ENCODE measurements at places on chromosomes 3 and 15. TPM values are rescaled to one million over a fixed set of nuclear protein-coding genes. Genes with fewer than 3 reads are reported as not detected.

- no peaks in the 10 kb centered on the region for H3K27me3 ChIP-seq
- H3K27ac ChIP-seq = peak overlapping the region; percentile 46
- H3K4me1 ChIP-seq = peaks cover 27% of the 10 kb centered on the region
- peak; percentile 98 for DNase-seq
- H3K4me3 ChIP-seq = no peak overlapping the region
Observed at GRCh38 chr15:69760890-69761568, 308.4 kb downstream of the RPLP1 start.

- H3K36me3 ChIP-seq = no peaks in the 10 kb centered on the region
- no peaks in the 10 kb centered on the region for H3K27me3 ChIP-seq
- H3K4me1 ChIP-seq = no peaks in the 10 kb centered on the region
- no peak for DNase-seq
Observed at GRCh38 chr15:29871401-29871800, 49.1 kb upstream of the TJP1 start.

DNA sequence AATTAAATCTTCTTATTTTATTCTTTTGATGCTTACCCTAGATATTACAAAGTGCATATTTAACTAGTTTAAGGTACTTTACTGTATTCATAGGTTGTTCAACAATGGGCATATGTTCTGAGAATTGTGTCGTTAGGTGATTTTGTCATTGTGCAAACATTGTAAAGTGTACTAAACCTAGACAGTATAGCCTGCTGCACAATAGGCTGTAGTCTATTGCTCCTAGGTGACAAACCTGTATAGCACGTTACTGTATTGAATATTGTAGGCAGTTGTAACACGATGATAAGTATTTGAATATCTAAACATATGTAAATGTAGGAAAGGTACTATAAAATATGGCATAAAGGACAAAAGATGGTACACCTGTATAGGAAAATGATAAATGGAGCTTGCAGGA lies 100.7 kb downstream of the CACNA2D3 start:
- no peaks in the 10 kb centered on the region for H3K4me1 ChIP-seq
- no peak overlapping the region for H3K4me3 ChIP-seq
- H3K36me3 ChIP-seq = no peaks in the 10 kb centered on the region
- no peaks in the 10 kb centered on the region for H3K27me3 ChIP-seq
- no peak overlapping the region for H3K27ac ChIP-seq

DNA sequence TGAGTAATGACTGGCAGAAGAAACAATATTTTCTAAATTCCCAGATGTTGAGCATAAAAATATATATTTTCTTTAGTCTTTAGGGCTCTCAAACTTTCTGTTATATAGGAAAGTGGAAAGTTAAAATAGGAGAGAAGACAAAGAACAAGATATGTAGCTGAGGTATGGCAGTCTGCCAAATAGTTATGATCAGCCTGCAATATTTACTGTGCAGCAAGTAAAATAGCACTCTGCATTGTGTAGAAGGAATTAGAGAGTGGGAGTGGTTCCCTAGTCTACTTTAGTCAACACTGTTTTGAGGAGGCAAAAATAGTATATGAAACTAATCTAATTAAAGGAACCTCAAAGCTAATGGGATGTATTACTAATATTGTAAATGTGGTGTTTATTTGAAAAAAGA lies 978.1 kb upstream of the ALCAM start:
- no peaks in the 10 kb centered on the region for H3K4me1 ChIP-seq
- no peaks in the 10 kb centered on the region for H3K36me3 ChIP-seq
- no peak overlapping the region for H3K4me3 ChIP-seq
- no peak overlapping the region for H3K27ac ChIP-seq
- no peaks in the 10 kb centered on the region for H3K27me3 ChIP-seq

GRCh38 chr15:65189102-65189740 lies 4.1 kb upstream of the CLPX start:
- no peaks in the 10 kb centered on the region for H3K36me3 ChIP-seq
- H3K27me3 ChIP-seq = no peaks in the 10 kb centered on the region
- no peaks in the 10 kb centered on the region for H3K4me1 ChIP-seq
- no peak overlapping the region for H3K27ac ChIP-seq
- H3K4me3 ChIP-seq = no peak overlapping the region
- peak; percentile 71 for DNase-seq

DNA sequence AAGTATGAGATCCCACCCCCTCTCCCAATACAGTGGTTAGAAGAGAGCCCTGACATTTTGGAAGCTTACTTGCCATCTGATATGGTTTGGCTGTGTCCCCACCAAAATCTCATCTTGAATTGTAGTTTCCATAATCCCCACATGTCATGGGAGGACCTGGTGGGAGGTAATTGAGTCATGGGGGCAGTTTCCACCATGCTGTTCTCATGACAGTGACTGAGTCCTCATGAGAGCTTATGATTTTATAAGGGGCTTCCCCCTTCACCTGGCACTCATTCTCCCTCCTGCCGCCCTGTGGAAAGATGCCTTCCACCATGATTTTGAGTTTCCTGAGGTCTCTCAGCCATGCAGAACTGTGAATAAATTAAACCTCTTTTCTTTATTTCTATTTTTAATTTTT lies 28.8 kb upstream of the HES1 start:
- DNase-seq = no peak
- H3K27ac ChIP-seq = no peak overlapping the region
- no peaks in the 10 kb centered on the region for H3K4me1 ChIP-seq
- H3K36me3 ChIP-seq = no peaks in the 10 kb centered on the region
- H3K4me3 ChIP-seq = no peak overlapping the region
- H3K27me3 ChIP-seq = peaks cover 46% of the 10 kb centered on the region

DNA sequence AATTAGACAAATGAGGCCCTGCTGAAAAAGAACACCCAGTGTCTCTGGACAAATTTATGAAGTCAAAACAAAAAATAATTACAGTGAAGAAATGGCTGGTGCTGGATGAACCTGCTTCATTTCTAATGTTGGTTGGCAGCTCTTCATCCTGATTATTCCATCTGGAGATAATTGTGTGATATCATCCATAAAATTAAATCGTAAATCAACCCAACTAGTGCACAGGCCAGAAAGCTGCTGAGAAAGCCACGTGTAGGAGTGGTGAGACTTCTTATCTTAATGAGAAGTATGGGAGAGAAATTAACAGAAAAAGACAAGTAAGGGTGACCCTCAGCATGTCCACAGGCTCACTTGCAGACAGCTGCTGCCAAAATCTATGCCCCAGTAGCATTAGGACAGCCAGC lies 465.2 kb upstream of the TGFBR2 start:
- H3K4me3 ChIP-seq = no peak overlapping the region
- H3K36me3 ChIP-seq = no peaks in the 10 kb centered on the region
- H3K27me3 ChIP-seq = no peaks in the 10 kb centered on the region
- DNase-seq = no peak

DNA sequence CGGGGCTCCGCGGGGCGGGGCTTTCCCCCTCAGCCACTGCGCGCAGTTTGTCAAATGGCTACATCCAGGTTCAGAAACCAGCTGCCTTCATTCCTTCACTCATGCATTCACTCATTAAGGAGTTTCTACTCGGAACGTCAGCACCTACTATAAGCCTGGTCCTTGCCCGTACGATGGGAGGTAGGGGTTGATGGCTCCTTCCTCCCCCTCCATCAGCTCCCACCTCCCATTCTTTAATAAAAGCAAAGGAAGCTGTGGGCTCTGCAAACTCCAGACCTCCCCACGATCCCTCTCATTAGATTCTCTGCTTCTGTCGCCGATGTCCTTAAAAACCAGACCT lies 267 bp upstream of the CFAP92 start:
- H3K27ac ChIP-seq = no peak overlapping the region
- H3K4me3 ChIP-seq = peak overlapping the region; percentile 56
- no peak for DNase-seq
- peaks cover 50% of the 10 kb centered on the region for H3K27me3 ChIP-seq
- H3K4me1 ChIP-seq = no peaks in the 10 kb centered on the region
- no peaks in the 10 kb centered on the region for H3K36me3 ChIP-seq

- peak overlapping the region; percentile 81 for H3K4me3 ChIP-seq
- no peak overlapping the region for H3K27ac ChIP-seq
- no peaks in the 10 kb centered on the region for H3K36me3 ChIP-seq
- peaks cover 35% of the 10 kb centered on the region for H3K4me1 ChIP-seq
- no peaks in the 10 kb centered on the region for H3K27me3 ChIP-seq
Observed at GRCh38 chr3:43692085-43692855, 1.5 kb downstream of the ABHD5 start.

- DNase-seq = no peak
- no peak overlapping the region for H3K4me3 ChIP-seq
- H3K4me1 ChIP-seq = no peaks in the 10 kb centered on the region
- no peaks in the 10 kb centered on the region for H3K27me3 ChIP-seq
- H3K27ac ChIP-seq = no peak overlapping the region
- H3K36me3 ChIP-seq = no peaks in the 10 kb centered on the region
Observed at GRCh38 chr3:13148126-13148525, 74.9 kb upstream of the IQSEC1 start.

DNA sequence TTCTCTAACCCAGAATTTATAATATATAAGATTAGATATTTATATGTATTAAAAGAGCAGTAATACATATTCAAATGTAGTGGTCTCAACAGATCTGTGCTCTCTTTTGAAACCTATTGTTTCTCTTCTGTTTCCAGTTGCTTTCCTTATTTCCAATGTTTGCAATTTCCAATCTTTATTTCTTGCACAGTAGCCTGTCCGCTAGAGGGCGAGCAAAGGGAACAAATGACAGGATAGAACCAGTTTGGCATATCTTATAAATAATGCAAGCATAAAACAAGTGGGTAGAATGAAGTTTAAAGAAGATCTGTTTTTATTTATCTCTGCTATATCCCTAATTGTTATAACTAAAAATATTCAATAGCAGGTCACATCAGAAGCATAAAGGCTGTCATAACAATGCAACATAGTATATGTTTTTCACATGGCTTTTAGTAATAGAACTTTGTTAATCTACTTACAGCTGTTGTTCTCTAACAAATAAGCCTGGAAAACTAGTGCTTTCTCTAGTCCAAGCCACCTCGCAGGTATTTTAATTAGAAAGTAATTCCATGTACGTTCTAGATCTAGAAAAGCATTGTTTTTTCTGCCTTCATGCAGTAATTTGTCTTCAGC lies 15.1 kb upstream of the TCAIM start:
- no peaks in the 10 kb centered on the region for H3K4me1 ChIP-seq
- H3K27ac ChIP-seq = no peak overlapping the region
- no peaks in the 10 kb centered on the region for H3K36me3 ChIP-seq
- DNase-seq = peak; percentile 80
- no peaks in the 10 kb centered on the region for H3K27me3 ChIP-seq

GRCh38 chr3:101512396-101512645 lies 691 bp downstream of the SENP7 start:
- H3K4me1 ChIP-seq = peaks cover 14% of the 10 kb centered on the region
- DNase-seq = no peak
- peak overlapping the region; percentile 87 for H3K4me3 ChIP-seq

Gene TTLL13
- not detected for total RNA-seq

Gene LRRC57
- 18.1 TPM for total RNA-seq

Gene SPINK8
- not detected for total RNA-seq
